ENCODE measurements at places on chromosomes 7 and 10.

- no peak for DNase-seq
Measured at GRCh38 chr10:12875100-12875499, 126.4 kb downstream of the CCDC3 start.

DNA sequence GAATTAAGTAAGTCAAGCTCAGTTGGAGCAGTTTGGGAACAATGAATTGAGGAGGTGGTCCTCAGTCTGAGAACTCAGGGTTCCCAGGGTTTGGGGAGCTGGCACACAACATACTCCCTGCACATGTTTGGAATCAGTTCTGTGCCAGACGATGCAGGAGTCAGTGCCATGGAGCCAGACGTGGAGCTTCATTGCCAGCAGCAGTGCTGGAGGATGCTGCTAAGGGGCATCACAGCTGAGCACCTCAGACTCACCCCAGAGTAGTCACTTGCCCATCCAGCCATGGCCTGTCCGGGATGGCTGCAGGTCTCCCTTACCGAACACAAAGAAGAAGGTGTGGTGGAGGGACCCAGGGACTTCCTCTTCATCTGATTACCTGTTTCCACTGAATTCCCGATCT lies 7.9 kb downstream of the GIMAP5 start:
- DNase-seq, result no peak

DNA sequence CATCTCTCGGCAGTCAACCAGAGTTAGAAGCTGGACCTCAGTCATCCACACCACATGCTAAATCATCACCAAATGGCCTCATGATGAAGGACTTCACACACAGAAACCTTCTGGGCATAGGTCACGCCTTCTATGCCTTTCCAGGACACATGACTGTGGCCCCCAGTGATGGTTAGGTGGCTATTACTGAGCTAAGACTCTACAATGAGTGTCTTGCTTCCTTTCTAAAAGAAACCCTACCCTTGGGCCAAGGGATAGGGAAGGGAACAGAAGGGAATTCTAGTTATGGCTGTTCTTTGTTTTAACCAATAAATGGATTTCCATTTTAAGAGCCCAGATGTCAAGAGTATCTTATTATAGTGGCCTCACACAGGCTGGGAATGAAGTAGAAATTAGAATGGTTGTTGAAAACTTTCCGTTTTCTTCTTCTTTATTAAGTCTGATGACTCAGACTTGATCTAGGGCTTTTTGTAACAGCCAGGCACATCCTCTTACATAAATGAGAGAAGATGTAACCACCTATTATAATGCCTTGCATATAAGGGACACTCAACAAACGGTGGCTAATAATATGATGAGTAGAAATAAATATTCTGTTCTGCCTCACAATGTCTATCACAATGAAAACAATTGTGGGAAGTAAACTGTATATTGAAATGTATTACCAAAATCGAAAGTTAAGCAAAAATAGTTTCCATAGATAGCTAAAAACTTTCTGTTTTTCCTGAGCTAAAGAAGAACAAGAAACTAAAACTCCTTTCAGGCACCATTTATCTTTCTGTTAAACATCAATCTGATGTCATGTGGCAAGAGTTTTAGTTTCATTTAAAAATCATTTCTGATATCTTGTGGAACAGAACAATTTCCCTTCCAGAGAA lies 62.5 kb upstream of the TOMM7 start:
- no peak for DNase-seq

- DNase-seq, result no peak
Measured at GRCh38 chr7:22481726-22482125, 18.3 kb downstream of the STEAP1B start.

- DNase-seq, result no peak
Measured at GRCh38 chr7:33973231-33974015, 68.1 kb downstream of the BMPER start.

- DNase-seq, result no peak
Measured at GRCh38 chr7:37342688-37343471, 105.8 kb downstream of the ELMO1 start.

DNA sequence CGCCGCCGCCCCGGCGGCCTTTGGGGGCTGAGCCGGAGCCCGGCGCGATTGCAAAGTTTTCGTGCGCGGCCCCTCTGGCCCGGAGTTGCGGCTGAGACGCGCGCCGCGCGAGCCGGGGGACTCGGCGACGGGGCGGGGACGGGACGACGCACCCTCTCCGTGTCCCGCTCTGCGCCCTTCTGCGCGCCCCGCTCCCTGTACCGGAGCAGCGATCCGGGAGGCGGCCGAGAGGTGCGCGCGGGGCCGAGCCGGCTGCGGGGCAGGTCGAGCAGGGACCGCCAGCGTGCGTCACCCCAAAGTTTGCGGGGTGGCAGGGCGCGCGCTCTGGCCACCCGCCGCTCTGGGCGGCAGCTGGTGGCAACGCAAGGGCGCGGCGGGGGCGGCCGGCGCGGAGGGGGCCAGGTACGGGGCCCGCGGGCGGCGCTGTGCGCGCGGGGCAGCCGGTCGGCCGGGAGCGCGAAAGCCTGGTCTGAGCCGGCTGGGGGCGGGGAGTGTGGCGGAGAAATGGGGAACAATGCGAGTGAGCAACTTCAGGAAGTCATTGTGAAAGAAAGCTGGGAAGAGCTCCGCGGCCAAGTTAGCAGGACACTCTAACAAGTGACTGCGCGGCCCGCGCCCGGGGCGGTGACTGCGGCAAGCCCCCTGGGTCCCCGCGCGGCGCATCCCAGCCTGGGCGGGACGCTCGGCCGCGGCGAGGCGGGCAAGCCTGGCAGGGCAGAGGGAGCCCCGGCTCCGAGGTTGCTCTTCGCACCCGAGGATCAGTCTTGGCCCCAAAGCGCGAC lies at the start of gene IKZF1:
TSS of gene IKZF1 (plus strand) at position 588 of the 782 bp plus-strand sequence. CDS start 14,346 bp downstream, outside the sequence.
- peak; percentile 41 for DNase-seq

- no peak for DNase-seq
Measured at GRCh38 chr7:70696201-70696754, 435.7 kb upstream of the GALNT17 start.

- DNase-seq, result no peak
Measured at GRCh38 chr7:29253225-29253624, 58.6 kb downstream of the CHN2 start.

DNA sequence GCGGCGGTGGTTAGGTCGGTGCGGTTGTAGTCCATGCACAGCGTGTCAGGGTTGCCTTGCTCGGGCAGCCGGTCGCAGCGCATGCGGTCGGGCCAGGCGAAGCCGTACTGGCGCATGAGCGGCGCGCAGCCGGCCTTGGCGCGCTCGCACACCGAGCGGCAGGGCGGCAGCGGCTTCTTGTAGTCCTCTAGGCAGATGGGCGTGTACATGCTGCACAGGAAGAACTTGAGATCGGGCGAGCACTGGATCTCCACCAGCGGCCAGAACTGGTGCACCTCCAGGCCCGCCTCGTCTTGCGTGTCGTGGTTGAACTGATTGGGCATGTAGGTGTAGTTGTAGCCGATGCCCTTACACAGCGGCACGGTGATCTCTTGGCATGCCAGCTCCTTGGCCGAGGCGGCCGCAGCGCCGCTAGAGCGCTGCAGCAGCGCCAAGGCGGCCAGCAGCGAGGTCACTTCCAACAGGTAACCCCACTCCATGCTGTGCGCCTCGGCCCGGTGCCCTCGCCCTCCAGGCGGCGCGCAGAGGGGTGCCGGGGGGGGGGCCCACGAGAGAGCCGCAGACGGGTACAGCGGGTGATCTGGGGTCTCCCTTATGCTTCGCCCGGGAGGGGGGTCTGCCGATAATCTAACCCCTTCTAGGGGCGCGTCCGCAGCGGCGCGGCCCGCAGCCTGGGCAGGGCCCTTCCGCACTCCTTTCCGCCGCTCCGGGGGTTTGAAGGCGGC lies 983 bp downstream of the FZD8 start:
- DNase-seq, result peak; percentile 14

GRCh38 chr10:34637418-34637911 lies 177.6 kb downstream of the PARD3 start:
- peak; percentile 10 for DNase-seq

DNA sequence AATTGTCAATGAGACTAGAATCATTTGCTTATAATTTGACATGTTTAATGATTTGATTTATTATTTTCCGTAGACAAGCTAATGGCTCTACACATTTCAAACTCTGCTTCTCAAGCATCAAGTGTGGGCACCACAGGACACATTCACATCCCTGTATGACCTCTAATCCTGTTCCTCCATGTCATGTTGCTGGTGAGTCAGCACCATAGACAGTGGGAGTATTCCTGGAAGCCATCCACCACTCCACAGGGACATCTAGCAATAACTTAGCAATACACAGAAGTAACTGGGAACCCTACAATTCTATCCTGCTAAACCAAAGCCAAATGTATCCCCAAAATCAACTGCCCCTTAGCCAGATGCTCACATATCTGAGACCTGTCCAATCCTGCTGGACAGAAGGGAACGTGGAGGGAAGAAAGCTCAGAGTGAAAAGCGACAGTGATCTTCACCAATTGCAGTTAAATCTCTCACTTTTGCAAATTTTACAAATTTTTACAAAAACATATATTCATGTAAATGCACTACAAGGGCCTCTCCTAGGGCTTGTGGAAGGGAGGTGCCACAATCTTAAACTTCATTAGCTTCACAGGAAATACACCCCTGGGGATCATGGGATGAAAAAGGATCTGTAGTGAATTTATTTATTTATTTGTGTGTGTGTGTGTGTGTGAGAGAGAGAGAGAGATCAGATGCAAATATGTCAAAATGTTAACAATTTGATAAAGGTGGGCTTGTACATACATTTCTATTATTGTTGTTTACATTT lies 126.5 kb downstream of the GFRA1 start:
- no peak for DNase-seq

DNA sequence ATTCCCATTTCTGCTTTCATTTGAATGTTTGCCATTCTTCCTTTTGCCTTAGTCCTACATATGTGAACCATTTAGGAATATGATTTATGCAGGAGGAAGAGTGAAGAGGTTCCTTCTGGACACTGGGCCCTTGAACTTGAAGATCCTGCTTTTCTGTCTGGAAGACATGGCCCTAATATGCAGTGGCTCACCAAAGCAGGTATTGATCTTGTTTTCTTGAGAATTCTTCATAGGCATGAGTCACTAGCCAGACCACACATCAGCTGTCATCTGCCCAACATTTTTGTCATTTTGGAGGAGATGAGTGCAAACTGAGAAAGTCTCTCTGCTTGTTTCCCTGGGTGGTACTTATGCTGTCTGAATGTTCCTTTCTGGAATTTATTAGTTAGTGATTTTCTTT lies 382.6 kb downstream of the LRMDA start:
- DNase-seq, result no peak

GRCh38 chr7:26071622-26072456 lies 80.2 kb upstream of the NFE2L3 start:
- DNase-seq, result no peak

- DNase-seq, result no peak
Measured at GRCh38 chr7:27515933-27516332, 146.8 kb downstream of the HIBADH start.

DNA sequence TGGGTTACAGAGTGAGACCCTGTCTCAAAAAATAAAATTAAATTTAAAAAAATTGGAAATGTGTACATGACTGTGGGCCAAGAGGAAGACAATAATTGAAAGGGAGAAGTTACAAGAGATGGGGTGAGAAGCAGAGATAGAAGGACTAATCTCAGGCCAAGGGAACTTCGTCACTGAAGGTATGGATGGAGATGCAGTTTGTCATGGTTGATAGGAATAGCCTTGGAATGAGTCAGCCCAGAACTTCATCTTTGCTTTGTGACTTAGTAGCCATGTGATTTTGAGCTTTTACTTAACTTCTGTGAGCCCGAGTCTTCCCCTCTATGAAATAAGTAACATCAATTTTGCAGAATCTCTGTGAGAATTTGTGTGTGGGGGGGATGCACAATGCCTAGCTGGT lies 6.5 kb upstream of the PODXL start:
- DNase-seq, result no peak

GRCh38 chr10:108598831-108599230 lies 1324.5 kb downstream of the XPNPEP1 start:
- DNase-seq, result no peak

GRCh38 chr7:17493446-17493845 lies 195.0 kb downstream of the AHR start:
- no peak for DNase-seq

DNA sequence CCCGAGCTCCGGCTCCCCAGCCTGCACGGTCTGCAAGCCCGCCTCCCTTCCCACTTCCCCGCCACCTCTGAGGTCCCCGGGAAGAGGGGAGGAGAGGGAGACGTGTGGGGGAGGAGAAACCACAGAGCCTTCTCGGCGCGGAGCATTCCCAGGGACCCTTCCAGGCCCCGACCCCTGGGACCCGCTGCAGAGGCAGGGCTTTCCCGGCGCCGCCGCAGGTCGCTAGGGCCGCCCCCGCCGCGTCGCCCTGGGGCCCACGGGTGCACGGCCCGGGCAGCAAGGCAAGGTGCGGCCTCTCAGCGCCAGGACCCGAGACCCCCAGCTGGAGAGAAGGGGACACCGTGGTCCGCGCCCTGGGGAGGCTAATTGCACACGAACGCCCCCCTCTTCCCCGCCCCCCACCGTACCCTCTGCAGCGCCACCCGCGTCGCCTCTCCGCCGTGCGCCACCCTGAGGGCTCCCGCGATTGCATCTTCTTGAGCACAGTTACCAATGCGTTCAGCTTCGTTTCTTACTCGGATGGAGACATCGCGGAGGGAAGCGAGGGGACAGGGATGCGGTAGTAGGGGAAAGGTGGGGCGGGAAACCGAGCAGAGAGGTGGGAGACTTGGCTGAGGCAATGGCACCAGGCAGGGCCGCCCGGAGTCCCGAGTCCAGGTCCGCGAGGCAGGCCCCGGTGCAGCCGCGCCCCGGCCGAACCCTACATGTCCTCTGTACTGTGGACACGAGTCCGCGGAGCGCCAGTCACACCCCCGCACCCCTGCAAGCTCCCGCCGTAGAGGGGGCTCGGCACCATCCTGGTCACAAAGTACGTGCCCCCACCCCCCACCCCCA lies 28.9 kb downstream of the SKIDA1 start:
- DNase-seq, result peak; percentile 59

GRCh38 chr7:140229591-140230515 lies 53.1 kb upstream of the KDM7A start:
- no peak for DNase-seq

DNA sequence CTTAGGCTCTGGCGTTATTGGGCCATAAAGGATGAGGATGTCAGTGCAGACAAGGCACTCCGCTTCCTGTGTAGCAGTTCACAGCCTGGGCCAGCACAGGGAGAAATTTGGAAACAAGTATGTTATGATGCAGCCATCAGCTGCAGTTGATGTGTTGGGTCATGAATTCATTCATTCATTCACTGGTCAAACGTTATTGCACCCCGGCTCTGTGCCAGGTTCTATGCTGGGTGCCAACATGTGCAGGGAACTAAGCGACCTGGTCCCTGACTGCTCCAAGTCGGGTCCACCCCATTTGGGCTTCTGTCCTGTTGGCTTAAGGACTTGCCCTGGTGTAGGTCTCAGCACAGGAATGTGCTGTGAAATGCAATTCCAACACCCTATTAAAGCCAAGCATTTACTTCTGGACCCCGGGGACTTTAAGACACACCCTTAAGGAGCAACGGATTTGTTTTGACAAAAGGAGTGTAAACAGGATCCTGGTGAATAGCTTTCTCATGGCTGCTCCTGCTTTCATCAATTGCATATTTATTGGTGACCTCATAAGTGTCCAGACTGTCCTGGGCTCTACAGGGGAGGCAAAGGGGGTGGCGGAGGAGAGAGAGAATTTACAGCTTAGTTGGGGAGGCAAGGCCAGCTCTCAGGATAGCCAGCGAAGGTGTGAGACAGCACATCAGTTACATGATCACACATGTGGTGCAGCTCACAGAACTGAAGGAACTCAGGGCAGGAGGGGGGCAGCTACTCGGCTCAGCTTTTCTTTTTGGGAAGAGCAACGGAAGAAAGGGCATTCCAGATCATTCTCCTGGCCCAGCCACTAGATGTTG lies 158.6 kb downstream of the GRK5 start:
- no peak for DNase-seq

Measured in C1 segment of cervical spinal cord (tissue), 14 donors.